Umbilical cord (tissue), 2 donors: ENCODE measurements at places on chromosomes 13 and 19. TPM values are rescaled to one million over a fixed set of nuclear protein-coding genes. Genes with fewer than 3 reads are reported as not detected.

DNA sequence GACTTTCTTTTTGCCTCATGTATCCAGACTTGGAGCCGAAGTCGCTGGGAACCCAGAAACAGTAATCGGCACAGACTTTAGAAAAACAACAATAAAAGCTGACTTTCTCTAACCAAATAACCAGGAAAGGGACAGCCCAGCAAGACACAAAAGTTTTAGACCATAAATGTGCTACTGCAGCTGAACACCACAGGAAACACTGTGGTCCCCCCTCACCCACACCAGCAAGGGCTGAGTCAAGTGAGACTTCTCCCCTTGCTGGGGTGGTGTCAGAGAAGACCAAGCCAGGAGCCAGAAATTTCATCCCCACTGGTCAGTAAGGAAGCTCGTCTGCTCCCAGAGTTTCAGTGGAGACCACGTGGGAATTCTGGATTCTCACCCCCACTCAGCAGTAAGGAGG lies 70.6 kb downstream of the ESD start:
- DNase-seq, result no peak

PRSS57 gene
- total RNA-seq, result not detected

DNA sequence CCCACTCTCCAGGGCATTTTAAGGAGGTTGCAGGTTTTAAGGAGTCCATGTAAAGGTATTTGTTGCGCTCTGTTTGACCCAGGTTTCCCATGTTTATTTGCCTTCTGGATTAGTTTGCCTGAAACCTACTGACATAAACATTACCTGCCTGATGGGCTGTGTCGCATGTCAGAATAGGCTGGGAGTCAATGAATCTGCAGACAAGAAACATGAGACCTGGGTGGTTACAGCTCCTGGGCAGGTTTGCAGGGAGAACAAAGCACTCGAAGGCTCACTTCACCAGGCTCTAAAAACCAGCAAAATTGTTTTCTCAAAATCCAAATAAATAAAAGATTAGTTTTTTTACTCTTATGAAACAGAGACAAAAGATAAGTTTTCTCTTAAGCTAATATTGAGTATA lies 114.4 kb upstream of the SERTM1 start:
- DNase-seq, result no peak

DNA sequence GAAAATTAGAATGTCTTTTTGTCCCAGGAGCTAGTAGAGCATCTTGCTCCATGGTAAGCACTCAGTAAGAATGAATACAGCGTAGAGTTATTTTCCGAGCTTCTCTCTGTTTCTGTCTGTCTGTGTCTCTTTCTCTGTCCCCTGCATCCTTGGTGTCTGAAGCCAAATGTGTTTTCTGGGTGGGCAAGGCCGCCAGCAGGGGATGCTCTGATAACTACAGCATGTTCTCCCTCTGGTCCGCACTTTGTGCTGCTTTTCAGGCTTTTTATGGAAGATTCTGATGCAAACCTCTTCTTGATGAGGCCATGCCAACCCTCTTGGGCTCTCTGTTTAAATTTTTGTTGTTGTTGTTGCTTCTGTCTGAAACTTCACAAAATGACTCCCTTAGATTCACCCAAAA lies 142.8 kb upstream of the UBL3 start:
- DNase-seq, result no peak

KLK12 gene
- not detected for total RNA-seq

DNA sequence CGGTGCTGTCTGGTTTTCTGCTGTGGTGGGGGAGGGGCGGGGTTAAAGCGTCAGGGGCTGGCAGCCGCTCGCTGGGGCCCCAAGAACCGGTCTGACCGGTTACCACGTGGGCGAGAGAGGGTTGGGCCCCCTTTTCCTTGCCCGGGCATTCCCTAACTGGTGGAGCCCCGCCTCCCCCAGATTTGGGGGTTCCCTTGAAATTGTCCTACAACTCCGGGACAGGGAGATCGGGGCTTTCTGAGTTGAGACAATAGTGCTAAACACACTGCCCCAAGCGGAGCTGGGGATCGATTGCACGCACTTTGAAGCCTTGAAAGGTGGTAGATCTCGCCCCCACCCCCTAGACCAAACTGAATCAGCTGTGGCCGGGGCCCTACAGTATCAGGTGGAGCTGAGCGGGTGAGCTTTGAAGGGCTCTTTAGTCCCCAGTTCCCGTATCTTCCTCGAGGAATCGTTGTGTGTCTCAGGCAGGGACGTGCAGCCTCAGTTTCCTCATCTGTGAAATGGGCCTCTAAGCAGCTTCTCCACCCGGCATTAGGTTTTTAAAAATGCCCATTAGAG lies 4.8 kb downstream of the IER2 start:
- peak; percentile 86 for DNase-seq

MAP4K1 gene
- 0.96 TPM for total RNA-seq

DNA sequence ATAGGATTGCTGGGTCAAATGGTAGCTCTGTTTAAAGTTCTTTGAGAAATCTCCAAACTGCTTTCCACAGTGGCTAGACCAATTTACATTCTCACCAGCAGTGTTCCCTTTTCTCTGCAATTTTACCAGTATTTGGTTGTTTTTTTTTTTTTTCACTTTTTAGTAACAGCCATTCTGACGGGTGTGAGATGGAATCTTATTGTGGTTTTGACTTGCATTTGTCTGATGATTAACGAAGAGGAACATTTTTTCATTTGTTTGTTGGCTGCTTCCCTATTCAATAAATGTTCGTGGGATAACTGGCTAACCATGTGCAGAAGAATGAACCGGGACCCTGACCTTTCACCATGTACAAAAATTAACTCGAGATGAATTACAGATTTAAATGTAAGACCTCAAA lies 31.2 kb downstream of the CYP4F2 start:
- DNase-seq, result no peak

- DNase-seq, result no peak
These were observed 61.2 kb downstream of the CDADC1 start for GRCh38 chr13:49308921-49309408.

DNA sequence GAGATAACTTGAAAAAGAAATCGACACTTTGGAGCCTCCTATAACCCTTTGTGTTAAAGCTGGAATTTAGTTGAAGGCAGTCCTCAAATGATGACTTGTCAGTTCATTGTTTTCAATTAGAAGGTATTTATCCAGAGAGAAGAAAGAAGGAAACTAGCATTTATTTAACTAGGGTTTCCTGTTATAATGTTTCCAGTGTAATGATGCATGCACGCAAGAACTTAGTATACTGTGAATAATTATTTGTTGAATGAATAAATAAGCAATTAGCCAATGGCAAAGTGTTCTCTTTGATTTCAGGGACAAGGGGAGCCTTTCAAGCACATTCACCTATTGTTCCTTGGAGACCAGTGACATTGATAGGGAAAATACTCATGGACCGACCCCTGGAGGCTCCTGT lies 307.4 kb downstream of the KLF5 start:
- DNase-seq, result no peak

GRCh38 chr13:50990818-50991506 lies 81.4 kb downstream of the RNASEH2B start:
- DNase-seq, result peak; percentile 52

TMEM238 gene
- total RNA-seq, result 8.9 TPM

DNA sequence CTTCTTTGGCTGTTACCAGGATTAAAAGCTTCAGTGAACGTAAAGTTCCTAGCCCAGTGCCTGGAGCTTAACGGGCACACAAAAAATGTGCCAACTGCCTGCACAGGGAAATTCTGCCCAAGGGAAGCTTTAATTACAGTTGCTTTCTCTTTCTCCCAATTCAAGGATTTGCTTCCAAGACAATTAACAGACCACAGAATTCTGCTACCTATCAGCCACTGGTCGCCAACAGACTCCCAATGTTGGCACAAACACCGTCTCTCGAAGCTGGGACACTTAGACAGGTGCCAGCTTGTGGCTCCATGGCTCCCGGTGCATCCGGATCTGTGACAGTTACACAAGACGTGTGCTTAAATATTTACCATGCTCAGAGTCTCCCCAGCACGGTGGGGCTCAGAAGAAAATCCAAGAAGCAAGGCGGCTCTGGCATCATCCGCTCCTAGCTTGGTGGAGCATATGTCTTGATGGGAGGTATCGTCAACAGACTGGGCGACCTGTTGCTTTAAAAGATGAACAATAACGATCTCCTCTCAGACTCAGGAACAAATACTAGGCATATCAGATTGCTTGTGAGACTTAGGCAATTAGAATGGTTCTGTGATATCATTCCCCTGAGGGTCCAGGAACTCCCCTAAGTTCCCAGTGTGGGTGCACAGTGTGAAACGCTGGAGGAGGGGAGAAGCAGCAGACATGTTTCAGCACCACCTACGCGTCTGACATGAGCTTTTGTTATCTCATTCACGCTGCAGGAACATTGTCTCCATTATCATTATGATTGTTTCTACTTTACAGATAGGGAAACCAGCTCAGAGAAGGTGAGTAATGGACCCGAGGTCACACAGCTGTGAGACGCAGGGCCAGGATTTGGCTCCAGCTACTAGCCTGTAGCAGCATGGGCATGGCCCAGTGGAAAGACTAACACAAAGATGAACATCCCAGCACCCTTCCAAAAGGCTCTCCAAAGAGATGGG lies 61.6 kb downstream of the ALOX5AP start:
- DNase-seq, result no peak

- no peak for DNase-seq
These were observed 460.3 kb downstream of the TSHZ3 start for GRCh38 chr19:30888937-30889336.

- DNase-seq, result no peak
These were observed 1.8 kb upstream of the MED4 start for GRCh38 chr13:48096670-48097069.

AKT2 gene
- total RNA-seq, result 81.6 TPM

LGALS14 gene
- not detected for total RNA-seq

PTH2 gene
- not detected for total RNA-seq

DNA sequence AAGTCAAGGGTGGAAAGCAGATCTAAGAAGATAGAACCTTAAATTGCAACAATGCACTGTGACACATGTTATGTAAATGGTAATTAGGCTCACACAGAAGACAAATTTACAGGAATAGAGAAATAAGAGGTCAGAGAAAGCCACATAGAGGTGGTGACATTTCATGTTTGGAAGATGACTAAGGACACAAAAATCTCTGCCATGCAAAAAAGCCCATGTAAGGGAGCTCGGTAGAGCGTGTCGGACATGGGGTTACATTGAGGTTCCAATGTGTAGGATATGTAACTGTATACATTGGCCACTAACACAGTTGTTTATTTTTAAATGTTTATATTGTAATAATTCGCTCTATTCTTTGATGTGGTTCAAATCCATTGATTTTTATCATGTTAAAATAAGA lies 33.7 kb downstream of the SUGT1 start:
- no peak for DNase-seq

- DNase-seq, result no peak
These were observed 3.8 kb downstream of the CBY2 start for GRCh38 chr13:45705918-45706317.

- no peak for DNase-seq
These were observed 114.0 kb upstream of the KL start for GRCh38 chr13:32902029-32902780.

- no peak for DNase-seq
These were observed 156.9 kb downstream of the ENOX1 start for GRCh38 chr13:43629691-43630480.

- peak; percentile 21 for DNase-seq
These were observed 38.6 kb upstream of the ITM2B start for GRCh38 chr13:48194379-48194754.

ARHGAP45 gene
- 15.6 TPM for total RNA-seq

GRCh38 chr19:15443325-15443724 lies 6.4 kb downstream of the WIZ start:
- no peak for DNase-seq
